EL (cell line): ENCODE measurements at places on chromosomes 11 and 22.

DNA sequence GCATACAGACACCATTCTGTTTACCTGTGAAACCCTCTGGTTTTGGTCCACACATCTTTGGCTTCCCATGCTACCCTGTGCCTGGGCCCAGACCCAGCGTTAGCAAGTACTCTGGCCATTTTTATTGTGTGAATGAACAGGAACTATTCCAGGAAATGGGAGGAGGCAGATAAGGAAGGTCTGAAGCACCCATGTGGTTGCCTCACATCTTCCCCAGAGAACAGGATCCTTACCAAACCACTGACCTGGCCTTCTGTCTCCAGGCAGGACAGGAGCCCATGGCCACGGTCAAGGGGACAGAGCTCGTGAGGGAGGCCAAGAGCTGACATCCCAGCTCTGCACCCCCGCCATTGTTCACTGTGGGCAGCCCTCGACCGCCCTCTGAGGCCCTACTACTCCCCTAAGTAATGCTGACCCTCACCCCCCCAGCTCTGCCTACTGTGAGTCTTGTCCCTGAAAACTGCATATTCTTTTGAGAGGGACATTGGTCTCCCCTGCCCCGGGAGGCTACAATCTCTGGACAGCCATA is 97.7 kb upstream of the TP53I11 start:
- no peak for DNase-seq

GRCh38 chr11:19472679-19473078 is 231.9 kb upstream of the E2F8 start:
- DNase-seq: no peak

- DNase-seq: no peak
Observed at GRCh38 chr11:30017445-30017895, 640 bp upstream of the KCNA4 start.

GRCh38 chr11:2196970-2197770 is 25.6 kb upstream of the TH start:
- peak; percentile 57 for DNase-seq

GRCh38 chr11:45739866-45740265 is 65.1 kb upstream of the SLC35C1 start:
- peak; percentile 12 for DNase-seq

- DNase-seq: no peak
Observed at GRCh38 chr11:108703916-108704315, 39.0 kb downstream of the DDX10 start.

DNA sequence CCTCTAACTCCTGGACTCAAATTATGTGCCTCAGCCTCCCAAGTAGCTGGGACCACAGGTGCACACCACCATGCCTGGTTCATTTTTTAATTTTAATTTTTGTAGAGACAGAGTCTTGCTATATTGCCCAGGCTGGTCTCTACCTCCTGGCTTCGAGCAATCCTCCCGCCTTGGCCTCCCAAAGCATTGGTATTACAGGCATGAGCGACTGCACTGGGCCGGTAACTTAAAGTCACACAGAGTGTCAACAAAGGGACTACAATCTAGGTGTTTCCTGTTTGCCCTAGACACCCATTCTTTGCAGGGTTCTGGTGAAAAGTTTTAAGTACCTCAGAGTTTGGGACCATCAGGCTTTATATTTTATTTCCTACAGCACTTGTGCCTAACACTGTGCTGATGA is 8.4 kb downstream of the UVRAG start:
- no peak for DNase-seq

- DNase-seq: peak; percentile 73
Observed at GRCh38 chr22:22156716-22157347, 87.8 kb upstream of the VPREB1 start.

DNA sequence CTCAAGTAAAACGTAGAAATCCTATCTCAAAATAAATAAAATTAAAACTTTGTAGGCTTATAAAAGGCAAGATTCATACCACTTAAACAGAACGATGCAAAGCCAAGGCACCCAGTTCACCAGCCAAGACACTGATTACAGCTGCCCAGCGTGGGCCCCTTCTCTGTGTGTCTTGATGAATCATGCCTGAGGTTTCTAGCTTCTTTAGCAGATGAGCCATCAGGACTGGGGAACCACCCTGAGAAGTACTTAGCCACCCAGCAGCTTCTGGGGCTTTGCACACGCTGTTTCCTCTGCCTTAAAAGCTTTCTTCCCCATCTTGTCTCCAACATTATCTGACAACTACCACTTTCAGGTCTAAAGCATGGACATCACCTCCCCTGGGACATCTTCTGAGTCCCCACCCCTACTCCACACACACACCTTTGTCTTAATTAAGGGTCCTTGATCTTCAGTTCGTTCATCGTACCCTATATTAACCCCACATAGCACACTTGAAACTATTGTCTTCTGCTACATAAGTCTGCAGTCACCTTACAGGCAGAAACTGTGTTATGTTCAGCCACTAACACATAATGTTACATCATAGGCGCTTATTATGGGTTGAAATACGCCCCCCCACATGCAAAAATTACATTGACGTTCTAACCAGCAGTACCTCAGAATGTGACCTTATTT is 8.7 kb upstream of the LAYN start:
- DNase-seq: peak; percentile 94

DNA sequence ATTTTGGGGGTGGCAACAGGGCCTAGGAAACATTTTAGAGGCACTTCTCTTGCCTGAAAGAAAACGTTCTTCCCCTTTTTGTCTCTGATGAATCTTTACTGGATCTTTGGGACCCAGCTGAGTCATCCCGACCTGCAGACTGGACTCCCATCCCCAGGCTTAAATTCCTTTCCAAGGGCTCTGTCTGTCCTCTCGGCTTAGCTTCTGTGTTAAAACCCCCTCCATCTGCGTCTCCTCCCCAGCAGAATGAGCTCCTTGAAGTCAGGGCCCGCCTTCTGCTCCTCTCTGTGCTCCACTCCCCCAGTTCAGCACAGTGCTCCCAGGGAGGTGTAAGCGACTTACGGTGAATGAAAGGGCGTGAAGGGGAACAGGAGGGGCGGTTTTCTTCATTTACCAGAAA is 895 bp upstream of the DAGLA start:
- DNase-seq: no peak

DNA sequence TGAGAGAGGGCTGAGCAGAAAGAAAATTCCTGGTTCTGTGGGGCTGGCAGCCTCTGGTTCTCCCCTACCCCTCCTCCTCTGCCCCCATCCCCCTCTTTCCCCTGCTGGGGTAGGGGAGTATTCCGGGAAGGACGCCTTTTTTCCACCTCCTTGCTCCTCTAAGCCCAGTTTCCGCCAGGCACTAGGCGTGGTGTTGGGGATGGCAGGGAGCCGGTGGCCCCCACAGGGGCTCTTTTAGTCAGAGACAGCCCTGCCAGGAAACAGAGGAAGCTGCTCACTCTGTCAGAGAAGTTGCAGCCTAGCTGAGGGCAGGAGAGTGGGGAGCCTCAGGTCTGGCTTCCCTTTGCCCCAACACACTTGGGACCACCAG is 15.6 kb upstream of the ARHGEF17 start:
- DNase-seq: no peak

DNA sequence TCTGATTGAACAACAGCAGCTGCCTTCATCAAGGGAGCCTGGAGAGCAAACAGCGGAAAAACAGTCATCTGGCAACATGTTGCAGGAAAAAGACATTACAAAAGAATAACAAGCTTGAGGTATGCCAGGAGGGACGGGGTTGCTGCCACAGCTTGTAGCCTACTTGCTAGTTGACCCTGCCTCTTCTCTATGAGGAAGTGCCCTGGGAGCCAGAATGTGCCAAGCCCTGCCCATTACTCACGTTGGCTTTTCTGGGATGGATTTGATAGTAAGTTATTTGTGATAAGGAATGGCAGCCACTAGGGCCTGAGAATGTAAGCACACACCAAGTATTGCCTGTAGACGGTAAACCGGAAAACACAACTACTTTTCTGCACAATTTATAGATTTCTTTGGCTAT is 113.5 kb upstream of the KIRREL3 start:
- DNase-seq: no peak

GRCh38 chr11:86769219-86769618 is 31.1 kb upstream of the PRSS23 start:
- DNase-seq: no peak

GRCh38 chr11:124889191-124890091 is 8.2 kb downstream of the ROBO4 start:
- no peak for DNase-seq

GRCh38 chr22:18987765-18988164 is 51.7 kb upstream of the PRODH start:
- DNase-seq: no peak

GRCh38 chr11:74615311-74615710 is 22.9 kb downstream of the POLD3 start:
- DNase-seq: no peak
